ENCODE measurements at places on chromosomes 6 and 20.

DNA sequence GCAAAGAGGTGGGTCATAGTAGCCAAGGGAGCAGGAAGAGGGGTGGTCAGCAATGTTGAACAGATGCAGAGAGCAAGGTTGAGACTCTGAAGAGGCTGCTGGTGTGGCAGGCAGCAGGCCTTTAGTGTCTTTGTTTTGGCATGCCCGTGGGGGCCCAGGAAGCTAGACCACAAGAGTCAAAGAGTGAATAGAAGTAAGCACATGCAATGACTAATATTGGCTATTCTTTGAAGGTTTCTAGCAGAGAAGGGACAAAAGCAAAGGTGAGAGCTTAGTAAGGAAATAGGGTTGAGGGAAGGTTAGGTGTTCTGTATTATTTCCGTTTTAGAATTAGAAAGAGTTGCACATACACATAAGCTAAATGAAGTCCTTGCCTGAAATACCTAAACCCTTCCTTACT is 18.8 kb downstream of the TDRD6 start:
- no peak for DNase-seq

- DNase-seq = no peak
Observed at GRCh38 chr6:130761286-130761685, 65.9 kb upstream of the SMLR1 start.

- peak; percentile 43 for DNase-seq
Observed at GRCh38 chr6:21593412-21593926, at the start of gene SOX4. TSS of gene SOX4 (plus strand) at chr6:21593751. CDS start at chr6:21594535, 784 bp downstream.

DNA sequence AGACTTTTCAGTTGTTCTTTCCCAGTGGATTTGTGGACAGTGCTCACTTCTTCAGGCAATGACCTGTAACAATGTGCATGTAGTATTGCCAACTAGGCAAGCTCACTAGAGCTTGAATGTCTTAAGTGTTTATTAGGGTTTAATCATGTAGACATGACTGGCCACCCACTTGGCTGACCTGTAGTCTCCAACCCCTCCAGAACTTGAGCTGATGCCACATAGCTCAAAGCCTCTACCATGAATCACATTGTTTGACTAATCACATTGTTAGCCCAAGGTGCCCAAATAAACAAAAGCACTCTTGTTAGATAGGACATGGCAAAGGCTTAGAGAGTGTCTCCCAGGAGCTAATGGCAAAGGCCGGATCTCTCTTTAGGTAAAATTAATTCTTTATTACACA is 272.7 kb downstream of the GRIK2 start:
- no peak for DNase-seq

DNA sequence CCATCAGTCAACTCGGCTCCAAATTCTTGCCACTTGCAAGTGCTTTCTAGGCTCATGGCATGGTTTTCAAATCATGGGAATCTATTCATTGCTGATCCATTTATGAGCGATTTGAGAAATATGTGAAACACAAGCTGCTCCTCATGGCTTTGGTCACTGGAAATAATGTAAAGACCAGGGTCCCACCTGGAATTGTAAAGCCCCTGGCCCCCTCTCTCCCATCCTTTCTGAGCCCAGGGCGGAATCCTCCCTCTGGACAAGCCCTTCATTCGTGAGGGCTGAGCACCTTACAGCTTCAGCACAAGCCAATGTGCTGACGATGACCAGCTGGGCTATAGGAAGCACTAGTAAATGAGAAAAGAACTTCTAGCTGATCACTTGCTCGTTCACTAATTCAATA is 96.0 kb downstream of the RNASET2 start:
- no peak for DNase-seq

- DNase-seq = no peak
Observed at GRCh38 chr6:146968041-146968760, 236.0 kb upstream of the STXBP5 start.

DNA sequence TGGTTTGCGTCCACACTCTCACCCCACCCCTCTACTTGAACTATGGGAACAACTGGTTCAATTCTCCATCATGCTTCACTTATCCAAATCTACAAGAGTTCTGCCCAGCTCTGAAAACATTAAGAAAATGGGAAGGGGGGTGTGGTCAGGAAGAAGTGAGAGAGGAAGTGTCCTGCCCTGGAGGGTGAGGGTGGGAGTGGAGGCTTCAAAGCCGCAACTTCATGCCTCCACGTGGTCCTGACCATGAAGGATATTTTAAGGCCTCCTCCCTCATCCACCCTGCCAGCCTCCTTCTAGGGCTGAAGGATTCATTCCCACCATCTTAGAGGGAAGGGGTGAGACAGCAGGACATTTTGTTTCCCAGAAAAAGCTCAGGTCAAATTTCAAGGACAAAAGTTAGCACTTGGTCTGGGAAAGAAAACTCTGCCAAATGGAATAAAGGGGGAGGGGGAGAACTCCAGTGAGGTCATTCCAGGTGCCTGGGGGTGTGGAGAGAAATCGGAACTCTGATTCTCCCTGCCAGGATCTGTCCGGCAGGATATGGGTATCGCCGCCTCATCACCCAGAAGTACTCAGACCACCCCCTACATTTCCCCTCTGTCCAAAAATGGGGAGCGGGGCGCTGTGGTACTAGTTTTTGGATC is 4.9 kb downstream of the RIMS4 start:
- no peak for DNase-seq

DNA sequence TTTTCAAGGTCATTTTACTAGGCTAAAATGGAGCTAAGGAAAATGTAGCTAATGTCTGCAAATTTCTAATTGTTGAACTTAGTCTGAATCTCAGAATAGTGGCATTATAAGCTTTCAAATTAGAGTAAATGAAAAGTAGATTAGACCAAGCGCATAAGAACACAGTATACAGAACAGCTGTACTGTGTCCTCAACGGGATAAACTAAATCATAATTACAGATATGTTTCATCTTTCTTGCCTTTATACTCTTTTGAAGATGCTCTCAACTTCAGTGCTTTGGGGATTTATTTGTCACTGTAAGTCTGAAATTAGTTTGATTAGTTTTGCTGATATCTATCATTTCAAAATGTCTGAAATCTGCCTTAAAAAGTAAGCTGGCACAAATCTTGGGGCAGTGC is 305.4 kb downstream of the LAMA2 start:
- no peak for DNase-seq

DNA sequence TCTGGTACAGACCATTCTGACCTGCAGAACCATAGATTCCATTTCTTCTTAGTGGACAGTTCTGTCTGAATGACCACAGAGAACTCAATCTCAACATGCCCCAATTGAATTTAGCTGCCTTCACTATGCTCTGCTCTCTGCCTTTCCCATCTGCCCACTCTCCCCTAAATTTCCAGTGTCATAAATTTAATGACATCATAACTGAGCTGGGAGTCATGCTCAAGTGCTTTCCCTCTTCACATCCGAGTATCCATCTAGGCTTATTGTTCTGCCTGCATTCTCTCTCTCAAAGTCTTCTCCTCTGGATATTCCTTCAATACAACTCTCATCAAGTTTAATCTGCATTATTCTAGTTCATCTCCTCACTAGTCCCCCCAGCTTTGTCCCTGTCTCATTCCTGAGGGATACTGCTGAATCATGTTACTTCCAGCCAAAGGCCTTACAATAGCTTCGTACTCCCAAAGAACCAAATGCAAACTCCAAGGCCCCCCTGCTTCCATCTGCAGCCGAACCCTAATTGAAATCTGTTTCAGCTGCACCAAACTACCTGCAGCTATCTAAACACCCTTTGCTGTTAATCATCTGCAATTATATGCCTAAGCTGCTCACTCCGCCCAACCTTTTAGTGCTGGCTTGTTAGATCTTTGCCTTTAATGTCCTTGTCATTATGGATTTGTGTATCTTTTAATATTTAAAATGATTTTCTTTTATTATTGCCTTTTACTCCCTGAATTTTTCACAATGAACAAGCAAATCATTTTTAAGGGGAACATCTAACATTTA is 46.1 kb downstream of the SLC35B3 start:
- DNase-seq = no peak

DNA sequence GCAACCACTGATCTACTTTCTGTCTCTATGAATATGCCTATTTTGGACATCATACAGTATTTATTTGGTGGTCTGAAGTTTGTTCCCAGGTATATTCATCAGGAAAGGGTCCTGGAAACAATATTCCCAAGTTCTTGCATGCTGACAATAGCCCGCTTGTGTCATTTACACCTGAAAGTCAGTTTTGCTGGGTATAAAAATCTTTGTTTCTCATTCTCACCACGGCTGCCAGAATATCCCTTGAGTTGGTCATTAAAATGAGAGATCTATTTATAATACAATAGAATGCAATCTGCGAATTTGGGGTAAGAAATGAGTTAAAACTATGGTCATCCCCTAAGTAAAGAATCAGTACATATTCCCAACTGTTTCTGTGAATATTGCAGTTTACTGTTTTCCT is 79.0 kb downstream of the MAN1A1 start:
- DNase-seq = no peak

DNA sequence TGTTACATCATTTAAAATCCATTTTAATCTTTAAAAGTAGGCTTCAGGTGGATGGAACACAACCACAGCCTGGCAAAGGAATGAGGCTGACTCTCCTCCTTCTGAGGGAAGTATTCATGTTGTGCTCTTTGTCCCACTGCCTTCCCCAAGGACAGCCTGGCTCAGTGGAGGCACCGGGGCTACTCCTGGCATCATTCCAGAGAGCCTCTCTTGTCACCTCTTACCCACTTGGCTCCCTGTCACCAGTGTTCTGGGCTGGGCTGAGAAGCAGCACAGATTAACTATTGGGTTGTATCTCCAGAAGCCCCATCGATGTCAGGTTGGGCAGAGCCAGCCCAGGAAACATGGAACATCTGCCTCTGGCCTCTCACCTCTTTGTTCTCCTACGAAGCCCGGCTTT is 10.7 kb upstream of the TP53INP2 start:
- DNase-seq = no peak

GRCh38 chr20:24732599-24732998 is 216.5 kb upstream of the CST7 start:
- DNase-seq = no peak

DNA sequence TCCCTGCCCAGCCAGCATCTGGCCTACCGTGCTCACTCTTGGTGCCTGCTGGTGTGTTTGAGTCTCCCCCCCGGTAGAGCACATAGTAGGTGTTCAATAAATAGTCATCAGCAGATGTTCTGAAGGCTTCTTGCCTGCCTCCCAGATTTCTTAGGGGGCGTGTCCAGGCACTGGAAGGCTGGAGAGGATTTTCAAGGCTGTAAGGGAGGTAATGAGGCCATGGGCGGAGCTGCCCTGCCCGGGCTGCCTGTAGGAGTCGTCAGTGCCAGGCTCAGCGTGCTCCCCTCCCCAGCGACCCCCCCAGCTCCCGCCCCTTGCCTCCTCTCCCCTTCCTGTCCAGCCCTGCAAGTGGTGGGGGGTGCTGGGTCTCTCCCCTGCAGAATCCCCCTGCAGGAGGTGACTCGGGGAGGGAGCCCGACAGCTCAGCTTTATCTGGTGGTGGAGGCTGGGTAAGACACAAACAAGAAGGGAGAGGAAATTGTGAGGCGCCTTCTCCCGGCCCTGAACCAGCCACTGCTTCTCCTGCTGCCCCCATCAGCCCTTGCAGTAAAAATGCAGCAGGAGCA is 55.9 kb downstream of the BCAS4 start:
- no peak for DNase-seq

- no peak for DNase-seq
Observed at GRCh38 chr6:80348263-80348662, 241.8 kb downstream of the BCKDHB start.

DNA sequence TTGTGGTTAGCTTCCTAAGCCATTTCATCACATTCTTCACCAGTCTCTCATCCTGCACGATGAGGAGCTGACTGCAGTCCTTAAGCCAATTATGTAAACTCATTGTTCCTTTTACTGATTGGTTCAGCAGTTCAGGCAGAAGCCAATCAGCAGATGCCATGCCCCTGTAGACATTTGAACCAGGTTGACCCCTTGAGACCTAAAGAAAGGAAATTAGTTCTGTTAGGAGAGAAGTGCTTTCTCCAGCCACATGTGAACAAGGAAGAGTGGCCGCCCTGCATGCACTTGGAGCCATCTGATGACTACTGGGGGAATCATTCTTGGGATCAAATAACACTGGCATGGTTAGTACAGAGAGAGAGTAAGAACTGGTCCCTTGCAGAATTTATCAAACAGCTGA is 535.2 kb upstream of the ID4 start:
- DNase-seq = no peak

DNA sequence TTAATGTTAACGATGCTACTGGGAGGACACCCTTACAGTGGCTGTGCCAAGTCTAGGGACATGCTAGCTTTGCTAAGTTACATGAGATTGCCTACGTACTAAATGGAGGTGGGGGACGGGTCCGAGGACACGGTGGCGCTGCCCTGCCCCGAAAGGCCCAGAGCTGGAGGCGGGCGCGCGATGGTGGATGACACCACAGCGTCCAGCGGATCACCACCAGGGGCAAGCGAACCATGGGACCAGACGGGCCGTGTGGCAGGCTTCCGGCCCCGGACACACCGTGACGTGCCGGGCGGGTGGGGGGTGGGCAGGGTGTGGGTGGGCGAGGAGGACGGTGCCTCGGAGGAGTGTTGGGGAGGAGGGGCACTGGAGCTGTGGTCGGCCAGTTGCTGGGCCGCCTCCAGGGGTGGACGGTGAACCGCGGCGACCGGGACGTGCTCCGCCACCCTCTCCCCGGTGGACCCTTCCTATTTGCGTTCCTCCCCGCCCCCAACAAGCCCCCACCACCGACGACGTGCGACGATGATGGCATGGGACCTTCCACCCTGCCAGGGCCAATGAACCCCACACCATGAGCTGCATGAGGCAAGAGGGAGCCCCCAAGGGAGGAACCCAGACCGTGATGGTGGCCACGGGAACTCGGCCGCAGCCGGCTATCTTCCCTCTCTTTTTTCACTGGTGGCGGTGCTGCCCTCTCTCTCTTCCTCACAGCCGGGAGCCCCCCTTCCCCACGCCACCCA is 773.3 kb upstream of the DEFB115 start:
- no peak for DNase-seq

- no peak for DNase-seq
Observed at GRCh38 chr6:44029444-44030185, 97.6 kb downstream of the MRPL14 start.

GRCh38 chr6:136956590-136957544 is 34.8 kb downstream of the SLC35D3 start:
- no peak for DNase-seq

DNA sequence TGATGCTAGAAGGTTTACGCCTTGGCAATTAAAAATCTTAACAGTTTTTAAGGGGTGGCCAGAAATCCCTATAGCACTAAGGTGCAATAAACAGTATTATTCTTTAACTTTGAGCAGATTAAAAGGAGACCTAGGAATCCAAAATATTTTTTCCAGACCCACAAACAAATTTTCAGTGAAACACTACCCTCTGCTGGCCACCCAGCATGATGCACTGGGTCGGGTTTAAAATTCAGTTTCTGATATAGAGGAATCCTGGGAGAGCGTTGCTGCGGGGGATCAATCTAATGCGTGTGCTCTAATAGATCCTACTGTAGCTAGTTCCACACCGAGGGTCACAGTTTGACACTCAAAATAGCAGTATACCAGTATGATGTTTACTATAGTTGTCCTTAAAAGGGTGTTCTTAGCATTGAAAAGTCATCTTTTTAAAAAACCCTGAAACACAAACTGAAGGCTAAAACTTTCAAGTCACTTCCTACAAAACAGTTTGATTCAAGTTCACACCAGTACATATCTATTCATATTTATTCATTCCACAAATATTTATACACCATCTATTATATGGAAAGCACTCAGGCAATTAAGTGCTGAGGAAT is 10.2 kb downstream of the UBE3D start:
- DNase-seq = no peak

All from activated CD8-positive, alpha-beta memory T cell treated with anti-CD3 and anti-CD28 coated beads for 1 hour (primary cell).